ENCODE measurements at places on chromosomes 2 and 18.

GRCh38 chr2:72014831-72015230 lies 132.8 kb downstream of the CYP26B1 start:
- DNase-seq = no peak

DNA sequence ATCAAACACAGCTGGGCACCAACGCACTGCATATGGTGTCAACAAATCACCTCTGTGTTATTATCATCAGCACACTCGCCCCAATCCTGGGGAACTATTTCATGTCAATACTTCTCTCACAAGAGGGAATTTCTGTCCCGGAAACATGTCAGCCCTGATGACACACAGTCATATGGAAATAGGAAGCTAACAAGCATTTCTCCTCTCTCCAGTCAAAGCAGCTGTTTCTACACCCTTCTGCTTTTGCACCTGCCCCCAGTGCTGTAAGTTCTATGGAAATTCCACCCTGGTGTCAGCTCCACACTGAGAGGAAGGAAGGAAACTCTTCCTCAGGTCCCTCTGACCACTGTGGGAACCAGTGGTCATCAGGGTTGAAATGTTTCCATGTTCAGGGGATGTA lies 447.6 kb upstream of the ID2 start:
- no peak for DNase-seq

DNA sequence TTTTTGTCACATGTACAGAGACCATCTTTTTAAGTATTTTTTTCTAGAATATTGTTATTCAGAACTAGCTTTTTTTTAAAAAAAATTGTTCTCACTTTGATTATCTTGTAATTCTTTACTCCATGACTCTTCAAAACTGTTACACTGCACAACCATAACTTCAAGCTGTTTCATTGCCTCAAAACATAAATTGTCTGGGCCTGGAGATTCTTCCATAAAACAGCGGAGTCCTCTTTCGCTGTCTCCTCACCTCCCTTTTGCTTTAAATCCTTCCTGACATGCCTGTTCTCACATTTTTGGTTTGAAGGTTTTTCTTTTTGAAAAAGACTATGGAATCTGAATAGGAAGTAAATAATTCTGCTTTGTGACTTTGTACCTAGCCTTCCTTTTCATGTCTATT lies 126.7 kb downstream of the GALNT3 start:
- DNase-seq = no peak

DNA sequence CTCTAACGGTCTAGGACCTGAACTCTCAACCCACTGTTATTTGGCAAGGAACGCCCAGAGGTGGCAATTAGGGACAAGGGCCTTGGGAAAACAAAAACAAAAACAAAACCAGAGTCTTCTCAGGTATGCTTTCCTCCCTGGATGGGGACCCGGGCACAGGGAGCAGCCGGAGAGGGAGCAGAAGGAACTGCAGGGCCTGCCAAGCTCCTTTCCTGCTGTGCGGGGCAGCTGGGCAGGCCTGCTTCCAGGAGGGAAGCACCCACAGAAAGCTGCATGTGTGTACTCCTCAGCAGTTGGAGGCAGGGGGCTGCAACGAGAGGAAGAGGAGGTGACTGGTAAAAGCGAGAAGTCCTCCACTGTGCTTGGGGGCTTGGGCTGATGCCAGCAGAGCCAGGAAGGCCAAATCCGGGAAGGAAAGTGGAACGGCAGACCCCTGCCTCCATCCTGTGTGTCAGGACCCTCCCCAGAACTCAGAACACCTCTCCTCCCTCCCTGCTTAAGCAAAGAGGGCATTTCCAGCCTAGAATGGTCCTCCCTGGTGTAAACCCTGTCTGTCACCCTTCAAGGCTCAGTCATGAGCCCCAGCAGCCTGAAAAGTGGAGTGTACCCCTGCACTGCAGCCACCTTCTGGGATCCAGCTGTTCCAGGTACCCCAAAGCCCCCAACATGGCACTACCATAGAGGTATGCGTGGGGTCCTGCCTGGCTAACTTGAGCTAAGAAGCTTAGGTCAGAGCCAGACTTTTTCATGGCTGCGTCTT lies 56.3 kb downstream of the DNMT3A start:
- DNase-seq = no peak

DNA sequence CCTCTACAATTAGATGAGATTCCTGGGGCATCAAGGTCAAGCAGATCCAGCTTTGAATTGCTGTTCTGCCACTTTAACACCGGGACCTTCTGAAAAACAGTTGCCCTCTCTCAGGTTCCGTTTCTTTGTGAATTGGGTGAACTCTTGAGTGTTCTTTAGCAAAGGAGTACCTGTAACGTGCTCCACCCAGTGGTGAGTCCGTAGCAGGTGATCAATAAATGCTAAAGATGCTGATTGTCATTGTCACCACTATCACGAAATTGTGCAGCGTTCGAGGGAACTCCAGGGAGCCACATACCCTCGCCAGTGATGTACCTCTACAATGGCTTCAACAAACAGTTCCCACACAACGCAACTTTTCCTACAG lies 81.9 kb downstream of the TCF7L1 start:
- DNase-seq = no peak

- DNase-seq = no peak
Measured at GRCh38 chr18:47949202-47949601, 18.7 kb upstream of the SMAD2 start.

- no peak for DNase-seq
Measured at GRCh38 chr2:129882476-129882875, 97.0 kb upstream of the RAB6C start.

- no peak for DNase-seq
Measured at GRCh38 chr18:39675906-39676305, 2110.3 kb upstream of the CELF4 start.

- DNase-seq = no peak
Measured at GRCh38 chr2:139271879-139272278, 491.7 kb upstream of the NXPH2 start.

DNA sequence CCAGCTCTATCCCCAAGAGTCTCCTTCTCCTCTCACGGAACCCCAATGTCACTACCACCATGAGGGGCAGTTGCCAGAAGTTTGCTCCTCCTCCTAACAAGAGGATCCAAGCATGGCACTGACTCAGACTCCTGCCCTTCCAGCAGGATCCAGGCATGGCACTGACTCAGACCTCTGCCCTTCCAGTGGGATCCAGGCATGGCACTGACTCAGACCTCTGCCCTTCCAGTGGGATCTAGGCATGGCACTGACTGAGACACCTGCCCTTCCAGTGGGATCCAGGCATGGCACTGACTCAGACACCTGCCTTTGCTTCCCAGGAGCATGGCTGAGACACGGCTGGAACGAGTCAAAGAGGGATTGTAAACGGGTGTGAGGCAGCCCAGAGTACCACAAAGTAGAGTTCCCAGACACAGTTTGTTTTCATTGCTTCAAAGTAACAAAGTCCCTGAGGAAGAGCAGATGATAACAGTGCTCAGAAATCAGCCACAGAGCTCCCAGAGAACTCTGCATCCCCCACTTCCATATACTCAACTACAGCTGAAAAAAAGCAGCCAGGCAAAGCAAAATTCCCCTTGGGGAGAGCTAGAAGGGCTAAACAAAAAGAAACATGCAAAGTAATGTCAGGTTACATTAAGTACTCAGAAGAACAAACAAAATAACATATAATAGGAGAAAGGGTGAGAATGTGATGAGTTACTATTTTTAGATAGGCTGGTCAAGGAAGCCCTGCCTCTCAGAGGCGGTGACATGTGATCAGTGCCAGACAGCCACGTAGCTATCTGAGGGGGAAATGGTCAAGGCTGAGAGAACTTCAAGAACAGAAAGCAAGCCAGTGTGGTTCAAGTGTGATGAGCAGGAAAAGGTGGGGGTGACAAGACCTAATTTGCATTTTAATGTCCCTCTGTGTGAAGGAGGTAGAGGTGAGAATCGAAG lies 3.0 kb downstream of the BUB1 start:
- no peak for DNase-seq

GRCh38 chr2:238064376-238064775 lies 3.6 kb downstream of the SCLY start:
- no peak for DNase-seq

- no peak for DNase-seq
Measured at GRCh38 chr2:1455466-1455865, 42.2 kb downstream of the TPO start.

- no peak for DNase-seq
Measured at GRCh38 chr2:25029183-25029554, 12.7 kb upstream of the EFR3B start.

DNA sequence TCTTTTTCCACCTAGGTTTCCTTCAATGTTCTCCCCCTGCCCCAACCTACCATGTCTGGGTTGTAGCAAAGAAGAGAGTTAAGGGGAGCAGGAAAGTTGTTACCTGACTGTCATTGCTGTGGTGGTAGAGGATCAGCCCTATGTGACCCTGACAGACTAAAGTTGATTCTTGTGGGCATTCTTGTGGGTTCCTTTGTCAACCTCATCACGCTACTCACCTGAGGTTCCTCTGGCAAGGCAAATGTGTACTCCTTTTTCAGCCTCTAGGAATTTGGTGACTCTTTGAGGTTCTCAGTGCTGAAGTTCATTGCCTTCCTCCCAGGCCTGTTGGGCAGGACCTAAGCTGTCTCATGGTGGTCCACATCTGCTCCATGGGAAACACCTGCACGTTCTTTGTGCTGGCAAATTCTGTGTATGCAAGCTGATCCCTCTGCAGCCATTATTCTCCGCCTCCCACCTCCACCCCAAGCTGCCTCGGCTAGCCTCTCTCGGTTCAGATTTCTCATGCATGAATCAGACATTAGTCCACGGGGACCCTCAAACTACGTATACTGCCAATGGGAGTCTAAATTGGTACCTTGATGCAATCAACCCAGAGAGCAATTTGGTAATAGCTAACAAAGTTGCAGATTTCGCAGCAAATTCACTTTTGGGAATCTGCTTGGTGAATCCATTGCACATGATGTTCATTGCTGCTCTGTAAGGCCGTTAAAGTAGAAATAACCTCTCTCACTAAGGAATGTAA lies 1.5 kb upstream of the GMCL1 start:
- DNase-seq = no peak

DNA sequence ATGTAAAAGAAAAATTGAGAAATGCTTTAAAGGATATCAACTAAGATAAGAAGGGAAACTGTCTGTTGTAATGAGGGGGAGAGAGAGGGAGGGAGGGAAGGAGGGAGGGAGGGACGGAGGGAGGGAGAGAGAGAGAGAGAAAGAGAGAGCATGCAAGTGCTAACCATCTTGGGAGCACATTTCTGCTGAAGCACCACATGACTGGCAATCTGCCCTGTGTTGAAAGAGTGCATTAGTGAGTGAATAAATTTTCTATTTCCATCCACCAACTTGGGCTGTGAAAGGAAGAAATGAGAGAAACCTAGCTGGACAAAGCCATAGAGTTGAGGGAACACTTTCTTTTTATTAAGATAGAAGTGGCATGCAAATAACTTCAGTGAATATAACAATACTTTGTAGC lies 110.7 kb downstream of the TMX3 start:
- DNase-seq = no peak

GRCh38 chr2:44470151-44470550 lies 108.4 kb downstream of the CAMKMT start:
- no peak for DNase-seq

DNA sequence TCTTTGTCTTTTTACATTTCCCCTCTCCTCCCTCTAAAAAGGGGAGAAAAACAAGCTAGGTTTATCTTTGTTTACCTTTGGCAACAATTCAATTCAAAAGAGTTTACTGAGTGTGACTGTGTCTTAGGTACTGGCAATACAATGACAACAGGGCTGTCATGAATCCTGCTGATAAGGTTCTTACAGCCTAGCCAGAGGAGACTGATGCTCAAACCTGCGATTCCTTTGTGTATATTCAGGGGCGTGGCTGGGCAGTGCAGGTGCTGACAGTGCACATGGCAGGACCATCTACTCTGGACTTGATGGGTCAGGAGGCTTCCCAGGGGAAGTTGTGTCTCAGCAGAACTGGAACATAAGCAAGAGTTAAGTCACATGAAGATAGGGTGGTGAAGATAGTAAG lies 23.2 kb upstream of the TTN start:
- no peak for DNase-seq

GRCh38 chr2:236951830-236952475 lies 133.7 kb upstream of the COPS8 start:
- DNase-seq = peak; percentile 1

DNA sequence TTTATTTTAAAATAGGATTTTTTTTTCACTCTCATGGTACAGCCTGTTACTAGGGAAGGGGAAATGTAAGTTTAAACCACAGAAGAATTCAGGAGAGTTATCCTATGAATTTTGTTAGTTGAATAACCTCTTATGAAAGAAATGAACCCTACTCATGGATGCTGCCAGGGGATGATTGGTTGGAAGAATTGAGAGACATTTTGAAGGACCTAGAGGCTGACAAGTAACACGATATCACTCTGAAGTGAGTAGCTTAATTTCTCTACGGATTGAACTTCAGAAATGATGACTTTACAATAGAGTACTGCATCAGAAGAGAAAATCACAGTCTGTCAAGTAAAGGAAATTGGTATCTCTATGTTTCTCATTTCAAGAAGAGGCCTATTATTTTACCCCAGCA lies 1346.2 kb downstream of the SUCLG1 start:
- DNase-seq = no peak

DNA sequence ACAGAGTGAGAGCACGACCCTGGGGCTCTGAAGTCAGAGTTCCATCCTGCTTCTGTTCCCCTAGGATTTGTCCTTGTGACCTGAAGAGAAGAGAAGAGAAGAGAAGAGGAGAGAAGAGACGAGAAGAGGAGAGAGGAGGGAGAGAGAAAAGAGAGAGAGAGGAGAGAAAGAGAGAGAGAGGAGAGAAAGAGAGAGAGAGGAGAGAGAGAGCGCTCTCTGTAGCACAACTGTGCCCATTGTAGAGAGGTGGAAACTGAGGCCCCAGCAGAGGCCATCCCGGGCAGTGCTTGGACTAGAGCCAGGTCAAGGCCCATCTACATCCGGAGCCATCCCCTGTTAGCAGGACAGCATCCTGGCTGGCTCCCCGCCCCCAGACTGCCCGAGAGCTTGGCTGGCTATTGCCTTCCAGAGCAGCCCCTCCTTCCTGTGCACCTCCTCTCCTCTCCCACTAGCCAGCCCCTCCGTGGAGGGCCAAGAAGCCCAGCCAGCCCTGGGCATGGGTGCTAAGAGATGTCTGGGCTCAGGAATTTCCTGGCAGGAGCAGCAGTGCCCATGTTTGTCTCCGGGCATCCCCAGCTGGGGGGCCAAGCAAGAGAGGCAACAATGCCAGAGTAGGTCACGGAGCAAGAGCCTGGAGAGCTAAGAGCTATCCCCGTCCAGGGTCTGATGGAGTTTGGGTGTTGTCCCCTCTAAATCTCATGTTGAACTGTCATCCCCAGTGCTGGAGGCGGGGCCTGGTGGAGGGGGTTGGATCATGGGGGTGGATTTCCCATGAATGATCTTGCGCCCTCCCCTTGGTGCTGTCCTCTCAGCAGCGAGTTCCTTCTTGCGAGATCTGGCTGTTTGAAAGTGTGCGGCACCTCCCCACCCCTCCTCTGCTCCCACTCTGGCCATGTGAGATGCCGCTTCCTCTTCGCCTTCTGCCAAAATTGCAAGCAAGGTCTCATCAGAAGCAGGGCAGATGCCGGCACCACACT lies 18.2 kb upstream of the GPR55 start:
- DNase-seq = peak; percentile 83

DNA sequence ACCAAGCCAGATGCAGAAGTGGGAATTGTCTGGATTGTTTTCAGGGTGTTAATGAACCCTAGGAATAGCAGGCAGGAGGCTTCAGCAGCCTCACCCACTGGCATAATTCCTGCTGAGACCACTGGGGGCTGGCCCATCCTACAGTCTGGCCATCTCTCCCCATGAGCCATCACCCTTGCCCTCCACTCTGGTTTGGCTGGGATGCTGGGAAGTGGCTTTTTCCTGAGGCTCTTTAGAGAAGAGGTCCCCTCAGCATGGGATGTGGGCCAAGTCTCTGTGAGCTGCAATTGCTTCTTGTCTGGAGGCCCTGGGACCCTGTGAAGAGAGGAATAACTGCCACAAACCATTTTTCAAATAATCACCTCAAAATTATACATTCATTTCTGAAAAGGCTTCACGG lies 4.0 kb downstream of the TCF7L1 start:
- no peak for DNase-seq

- no peak for DNase-seq
Measured at GRCh38 chr2:219989744-219990143, 362.3 kb downstream of the SLC4A3 start.

All from activated CD8-positive, alpha-beta memory T cell treated with anti-CD3 and anti-CD28 coated beads for 24 hours (primary cell).